ENCODE measurements at places on chromosomes 5 and 9.

GRCh38 chr9:137373611-137373980 is 49.4 kb downstream of the EXD3 start:
- DNase-seq = no peak

DNA sequence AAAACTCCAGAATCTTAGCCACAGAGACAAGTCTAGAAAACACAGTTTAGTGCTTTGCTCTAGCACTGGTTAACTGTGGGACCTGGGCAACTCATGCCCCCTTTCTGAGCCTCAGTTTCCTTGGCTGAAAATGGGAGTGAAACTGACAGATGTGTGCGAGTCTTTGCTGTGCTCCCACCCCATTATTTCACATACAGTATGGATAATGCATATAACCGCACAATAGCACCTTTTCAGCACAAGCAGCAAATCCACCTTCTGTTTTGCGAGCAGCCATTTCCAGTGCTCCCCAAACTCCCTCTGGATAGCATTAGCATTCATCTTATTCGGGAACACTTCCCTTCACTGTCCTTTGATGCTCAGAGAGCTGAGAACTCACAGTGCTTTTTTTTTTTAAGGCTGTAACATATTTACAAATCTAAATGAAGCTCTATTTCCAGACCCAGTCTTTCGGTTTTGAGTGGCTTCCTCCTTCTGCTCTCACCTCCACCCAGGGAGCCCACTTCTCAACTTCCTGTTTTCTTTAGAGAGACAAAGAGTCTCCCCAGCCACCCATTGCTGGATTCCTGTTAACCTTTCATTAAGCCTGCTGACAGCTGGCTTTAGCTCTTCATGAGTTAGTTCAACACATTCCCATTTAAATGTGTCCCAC is 49.2 kb downstream of the TIMD4 start:
- peak; percentile 14 for DNase-seq

DNA sequence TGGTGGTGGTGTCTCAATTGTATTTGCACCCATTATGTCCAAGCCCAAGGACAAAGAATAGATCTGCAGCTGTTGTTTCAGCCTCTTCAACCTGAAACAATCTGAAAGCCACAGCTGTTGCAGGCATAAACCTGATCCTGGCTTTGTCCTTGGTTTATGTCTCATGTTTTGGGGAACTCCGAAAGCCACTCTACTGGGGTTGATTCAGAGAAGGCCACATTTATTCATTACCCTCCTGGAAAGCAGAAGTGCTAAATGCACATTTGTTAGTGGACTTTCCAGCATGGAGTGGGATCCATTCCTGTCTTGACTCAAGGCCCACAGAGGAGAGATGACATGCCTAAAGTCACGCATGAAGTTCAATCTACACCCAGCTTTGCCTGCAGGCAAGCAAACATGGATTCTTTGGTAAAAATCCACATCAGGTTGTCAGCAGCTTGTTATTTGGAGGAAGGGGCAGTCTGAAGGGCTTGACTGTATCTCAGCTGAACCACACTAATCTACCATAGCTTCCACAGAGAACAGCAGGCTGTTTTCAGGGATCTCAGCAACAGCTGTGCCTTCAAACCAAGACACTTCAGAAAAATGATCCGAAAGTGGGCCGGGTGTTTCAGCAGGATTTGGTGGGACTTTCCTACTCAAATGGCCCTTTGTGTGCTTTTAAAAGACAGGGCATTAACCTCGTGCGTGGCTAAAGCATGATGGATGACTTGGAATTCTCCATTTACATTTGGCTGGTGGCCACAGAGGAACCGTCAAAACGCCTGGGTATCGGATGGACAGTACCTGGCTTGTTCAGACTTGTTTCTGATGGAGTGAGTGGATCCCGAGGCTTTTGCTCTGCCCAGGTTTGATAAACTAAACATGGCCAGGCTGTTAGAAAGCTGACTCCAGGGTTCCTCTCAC is 36.2 kb upstream of the ADAM19 start:
- no peak for DNase-seq

DNA sequence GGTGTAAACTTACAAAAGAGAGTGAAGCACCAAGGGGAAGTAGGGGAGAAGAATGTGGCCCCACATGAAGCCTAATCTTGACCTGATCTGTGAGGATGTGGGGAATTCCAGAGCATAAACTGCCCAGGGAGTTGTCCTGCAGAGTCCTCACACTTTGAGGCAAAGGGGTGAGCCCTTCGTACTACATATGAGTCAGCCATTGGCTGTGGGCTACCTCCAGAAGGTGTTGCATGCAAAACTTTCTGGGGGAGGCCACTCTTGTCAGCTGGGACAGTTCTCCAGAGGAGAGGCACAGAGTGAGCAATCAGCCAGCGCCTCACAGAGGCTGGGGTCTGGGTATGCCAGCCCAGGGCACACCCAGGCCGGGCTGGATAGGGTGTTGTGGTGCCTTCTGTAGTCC is 98.1 kb upstream of the NMUR2 start:
- DNase-seq = no peak

DNA sequence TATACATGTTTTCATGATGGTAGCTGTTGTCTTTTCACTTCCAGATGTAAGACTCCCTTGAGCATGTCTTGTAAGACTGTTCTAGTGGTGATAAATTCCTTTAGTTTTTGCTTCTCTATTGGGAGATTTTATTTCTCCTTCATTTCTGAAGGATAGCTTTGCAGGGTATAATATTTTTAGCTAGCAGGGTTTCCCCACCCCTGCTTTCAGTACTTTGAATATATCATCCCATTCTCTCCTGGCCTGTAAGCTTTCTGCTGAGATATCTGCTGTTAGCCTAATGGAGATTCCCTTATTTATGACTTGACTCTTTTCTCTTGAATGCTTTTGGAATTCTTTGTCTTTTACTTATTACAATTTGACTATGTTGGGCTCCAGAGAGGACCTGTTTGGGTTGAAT is 211.0 kb downstream of the GDNF start:
- no peak for DNase-seq

- no peak for DNase-seq
Measured at GRCh38 chr9:76374783-76375559, 19.3 kb downstream of the RFK start.

DNA sequence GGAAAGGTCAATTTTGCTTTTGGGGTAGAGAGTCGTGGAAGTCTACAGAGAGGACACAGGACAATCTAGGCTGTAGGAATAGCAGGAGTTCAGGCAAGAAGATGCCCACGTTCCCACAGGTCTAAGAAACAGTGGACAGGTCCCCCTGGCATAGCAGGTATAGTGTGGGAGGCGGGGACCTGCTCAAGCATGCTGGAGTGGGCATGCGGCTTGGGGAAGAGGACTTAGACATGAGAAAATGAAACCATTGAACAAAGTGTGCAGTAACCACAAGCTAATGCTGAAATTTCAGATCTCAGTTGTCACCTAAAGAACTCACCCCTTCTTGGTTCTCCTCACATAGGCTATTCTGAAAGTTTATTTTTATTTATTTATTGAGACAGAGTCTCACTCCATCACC is 142.8 kb upstream of the EFNA5 start:
- DNase-seq = no peak

DNA sequence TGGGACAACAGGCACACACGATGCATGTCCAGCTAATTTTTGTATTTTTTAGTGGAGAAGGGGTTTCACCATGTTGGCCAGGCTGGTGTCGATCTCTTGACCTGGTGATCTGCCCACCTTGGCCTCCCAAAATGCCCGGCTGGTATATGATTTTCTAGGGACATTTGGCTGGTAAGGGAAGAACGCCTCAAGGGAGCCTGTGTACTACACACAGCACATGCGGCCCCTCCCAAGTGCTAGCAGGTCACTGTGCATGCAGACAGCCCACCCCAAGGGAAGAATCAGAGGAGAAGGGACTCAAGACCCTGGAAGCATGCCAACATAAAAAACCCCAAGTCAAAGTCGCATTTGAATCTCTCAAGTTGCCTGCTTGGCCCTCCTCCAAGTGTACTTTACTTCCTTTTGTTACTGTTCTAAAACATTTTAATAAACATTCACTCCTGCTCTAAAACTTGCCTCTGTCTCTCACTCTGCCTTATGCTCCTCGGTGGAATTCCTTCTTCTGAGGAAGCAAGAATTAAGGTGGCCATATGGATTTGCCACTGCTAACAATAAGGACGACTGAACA is 24.3 kb upstream of the OTULINL start:
- DNase-seq = no peak

DNA sequence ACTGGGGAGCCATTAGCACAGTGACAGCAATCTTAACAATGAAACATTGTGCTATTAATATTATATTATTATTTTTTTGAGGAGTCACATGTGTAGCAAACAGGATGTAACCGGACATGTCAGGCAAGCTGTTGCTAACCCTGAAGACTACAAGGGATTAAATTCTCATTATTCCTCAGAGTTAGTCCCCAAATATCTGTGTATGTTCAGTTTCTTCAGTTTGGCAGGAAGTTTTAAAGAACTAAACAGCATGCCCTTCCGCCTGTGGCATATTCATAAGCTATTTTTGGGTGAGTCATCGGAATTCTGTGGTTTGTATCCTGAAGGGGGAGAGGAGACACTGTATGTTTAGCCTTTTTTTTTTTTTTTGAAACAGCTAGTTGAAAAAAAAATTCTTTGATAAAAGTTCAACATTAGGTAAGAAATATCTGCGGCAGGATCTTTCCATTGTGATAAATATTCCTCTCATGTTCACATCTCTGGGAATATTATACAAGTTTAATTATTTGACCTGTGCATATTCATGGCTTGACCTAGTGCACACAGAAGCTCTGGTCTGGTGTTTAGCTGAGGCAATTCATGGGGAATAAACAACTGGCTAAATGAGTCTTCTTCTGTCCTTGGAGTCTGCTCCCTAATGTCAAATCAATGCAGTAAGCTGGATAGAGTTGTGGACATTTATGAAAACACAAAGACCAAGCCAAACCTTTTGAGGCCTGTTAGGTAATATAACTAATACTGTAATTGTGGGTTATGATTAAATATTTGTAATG is 202.7 kb upstream of the CDKN2B start:
- no peak for DNase-seq

All from central memory CD8-positive, alpha-beta T cell (primary cell).